ENCODE measurements at places on chromosomes 7 and 10.

- no peak for DNase-seq
Observed at GRCh38 chr7:41385996-41386395, 316.9 kb downstream of the INHBA start.

GRCh38 chr7:131255242-131255641 lies 72.4 kb upstream of the MKLN1 start:
- no peak for DNase-seq

DNA sequence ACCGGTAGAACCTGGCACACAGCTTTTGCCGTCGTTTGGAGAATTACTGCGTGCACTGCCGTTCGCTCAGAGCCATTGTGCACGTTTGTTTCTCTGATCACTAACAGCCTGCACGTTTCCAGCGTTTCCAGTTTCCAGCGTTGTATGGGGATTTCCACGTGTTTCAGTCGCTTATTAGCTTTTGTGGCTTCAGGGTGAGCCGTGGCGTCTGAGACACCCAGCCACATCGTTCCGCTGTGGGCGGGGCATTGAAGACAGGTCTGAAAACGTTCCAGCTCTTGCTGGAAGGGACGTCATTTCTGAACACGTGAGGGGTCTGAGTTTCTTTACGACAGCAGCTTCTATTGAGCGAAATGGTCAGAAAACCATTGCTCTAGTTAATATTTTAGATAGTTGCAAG lies 164.8 kb downstream of the DNAJB6 start:
- no peak for DNase-seq

GRCh38 chr7:82507365-82507975 lies 63.9 kb upstream of the CACNA2D1 start:
- no peak for DNase-seq

DNA sequence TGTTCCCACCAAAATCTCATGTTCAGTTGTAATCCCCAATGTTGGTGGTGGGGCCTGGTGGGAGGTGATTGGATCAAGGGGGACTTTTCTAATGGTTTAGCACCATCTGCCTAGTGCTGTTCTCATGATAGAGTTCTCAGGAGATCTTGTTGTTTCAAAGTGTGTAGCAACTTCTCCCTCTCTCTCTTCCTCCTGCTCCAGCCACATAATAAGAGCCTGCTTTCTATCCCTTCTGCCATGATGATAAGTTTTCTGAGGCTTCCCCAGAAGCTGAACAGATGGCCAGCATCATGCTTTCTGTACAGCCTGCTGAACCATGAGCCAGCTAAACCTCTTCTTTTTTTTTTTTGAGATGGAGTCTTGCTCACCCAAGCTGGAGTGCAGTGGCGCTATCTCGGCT lies 910.6 kb downstream of the KCNMA1 start:
- no peak for DNase-seq

- DNase-seq = no peak
Observed at GRCh38 chr10:63227207-63227895, 94.2 kb downstream of the NRBF2 start.

- DNase-seq = no peak
Observed at GRCh38 chr7:50584793-50585408, 19.7 kb upstream of the DDC start.

DNA sequence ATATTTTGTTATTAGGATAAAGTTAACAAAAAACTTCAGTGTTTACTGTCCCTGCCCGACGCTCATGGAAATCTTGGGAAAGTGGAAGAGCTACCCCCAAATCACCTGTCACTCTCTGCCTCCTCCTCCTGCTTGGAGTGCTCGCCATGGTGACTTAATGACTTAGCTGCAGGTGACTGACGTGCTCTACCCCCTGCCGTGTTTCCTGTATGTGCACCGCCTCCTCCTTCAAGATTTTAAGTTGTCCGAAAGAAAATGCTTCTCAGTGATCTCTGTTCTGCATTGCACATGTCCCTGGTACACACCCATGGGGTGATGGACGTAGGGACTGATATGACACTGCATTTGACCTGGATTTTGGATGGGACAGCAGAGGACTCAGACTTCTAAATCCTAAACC lies 338.8 kb upstream of the SHH start:
- DNase-seq = no peak

DNA sequence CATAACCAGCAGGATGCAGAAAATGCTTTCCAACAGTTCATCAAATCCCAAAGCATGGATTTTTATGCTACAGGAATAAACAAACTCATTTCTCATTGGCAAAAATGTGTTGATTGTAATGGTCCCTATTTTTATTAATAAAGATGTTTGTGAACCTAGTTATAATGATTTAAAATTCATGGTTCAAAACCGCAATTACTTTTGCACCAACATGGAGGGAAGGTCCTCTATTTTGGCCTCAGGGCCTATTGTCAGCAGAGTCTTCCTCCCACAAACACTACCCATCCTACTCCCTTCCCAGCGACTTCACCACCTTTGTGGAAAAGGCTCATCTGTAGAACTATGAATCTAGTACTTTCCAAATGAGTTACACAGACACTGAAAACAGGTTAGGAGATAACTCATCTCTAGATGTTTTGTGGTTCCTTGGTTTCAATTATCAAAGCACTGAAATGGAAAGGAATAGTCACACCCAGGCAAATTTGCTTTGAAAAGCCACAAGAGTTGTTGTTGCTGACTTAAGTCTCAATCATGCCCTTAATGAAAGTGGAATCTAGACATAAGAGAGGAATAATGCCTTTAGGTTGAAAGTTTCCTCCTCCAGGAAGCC lies 59.4 kb upstream of the FRMD4A start:
- DNase-seq = no peak

DNA sequence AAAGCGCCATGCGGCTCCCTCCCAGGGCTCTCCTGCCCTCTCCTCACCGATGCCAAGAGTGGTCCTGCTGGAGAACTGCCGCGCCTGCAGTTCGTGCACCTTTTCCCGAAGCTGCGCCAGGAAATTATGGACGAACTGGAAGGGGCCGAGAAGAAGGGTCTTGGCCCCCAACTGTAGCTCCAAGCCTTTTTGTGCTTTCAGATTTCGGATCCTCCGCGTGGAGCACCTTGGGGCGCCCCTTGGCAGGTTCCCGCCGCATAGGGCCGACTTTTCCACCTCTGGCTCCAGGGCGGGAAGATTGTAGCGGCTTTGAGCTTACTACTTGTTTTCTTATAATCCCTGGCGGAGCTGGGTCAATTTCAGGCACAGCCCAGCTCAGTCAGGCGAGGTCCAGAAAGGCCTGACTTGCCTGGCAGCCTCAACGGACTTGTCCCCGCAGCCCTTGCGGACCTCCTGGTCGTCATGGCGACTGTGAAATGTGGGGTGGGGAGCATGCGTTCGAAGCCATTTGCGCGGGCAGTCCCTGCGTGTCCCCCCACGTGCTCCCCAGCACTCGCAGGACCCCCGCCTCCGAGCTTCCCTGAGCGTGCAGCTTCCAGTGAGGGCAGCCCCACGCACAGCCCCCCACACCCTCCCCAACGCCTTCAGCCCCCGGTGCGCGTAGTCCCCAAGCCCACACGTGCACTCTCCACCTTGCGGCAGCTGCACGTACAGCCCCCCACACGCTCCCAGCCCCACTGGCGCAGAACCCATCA lies 129.9 kb downstream of the KBTBD2 start:
- no peak for DNase-seq

GRCh38 chr10:129601737-129602136 lies 134.7 kb downstream of the MGMT start:
- no peak for DNase-seq

GRCh38 chr7:11784769-11785536 lies 47.0 kb downstream of the THSD7A start:
- DNase-seq = no peak

- no peak for DNase-seq
Observed at GRCh38 chr10:22550732-22551131, 163.6 kb downstream of the PIP4K2A start.

- no peak for DNase-seq
Observed at GRCh38 chr10:63555330-63555729, 34.1 kb downstream of the REEP3 start.

DNA sequence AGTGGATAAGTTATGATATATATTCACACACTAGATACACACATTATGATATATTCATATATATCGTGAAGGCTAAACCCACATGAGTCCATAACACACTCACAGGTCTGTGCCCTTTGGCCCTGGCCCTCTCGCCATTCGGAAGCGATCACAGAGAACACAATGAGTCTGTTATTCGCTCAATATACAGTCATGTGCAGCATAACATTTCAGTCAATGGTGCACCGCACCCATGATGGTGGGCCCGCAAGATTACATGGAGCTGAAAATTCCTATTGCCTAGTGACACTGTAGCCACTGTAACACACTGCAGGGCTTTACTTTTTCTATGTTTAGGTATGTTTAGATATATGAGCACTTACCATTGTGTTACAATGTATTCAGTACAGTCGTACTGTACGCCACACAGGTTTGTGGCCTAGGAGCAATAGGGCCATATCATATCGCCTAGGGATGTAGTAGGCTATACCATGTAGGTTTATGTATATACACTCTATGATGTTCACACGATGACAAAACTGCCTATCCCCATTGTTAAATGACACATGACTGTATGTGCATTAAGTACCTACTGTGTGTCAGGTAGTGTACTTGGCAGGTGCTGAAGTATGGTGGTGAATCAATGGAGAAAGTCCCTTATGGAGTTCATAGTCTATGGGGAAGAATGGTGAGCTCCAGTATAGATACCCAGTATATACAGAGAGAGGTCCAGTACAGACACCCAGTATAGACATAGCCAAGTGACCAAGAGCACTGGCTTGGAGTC lies 198.8 kb upstream of the KLF14 start:
- no peak for DNase-seq

DNA sequence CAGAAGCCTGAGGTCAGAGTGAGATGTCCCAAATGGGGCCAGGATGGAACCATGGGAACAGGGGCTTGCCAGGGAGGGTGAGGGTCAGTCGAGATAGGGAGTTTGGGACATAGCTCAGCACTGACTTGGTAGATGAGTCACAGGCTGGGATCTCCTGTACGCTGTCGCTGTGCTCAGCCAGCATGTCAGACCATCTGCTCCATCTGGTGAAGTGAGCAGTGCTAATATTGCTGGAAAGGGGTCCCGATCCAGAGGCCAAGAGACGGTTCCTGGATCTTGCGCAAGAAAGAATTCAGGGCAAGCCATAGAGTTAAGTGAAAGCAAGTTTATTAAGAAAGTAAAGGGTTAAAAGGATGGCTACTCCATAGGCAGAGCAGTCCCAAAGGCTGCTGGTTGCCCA lies 505.6 kb downstream of the GALNT17 start:
- no peak for DNase-seq

DNA sequence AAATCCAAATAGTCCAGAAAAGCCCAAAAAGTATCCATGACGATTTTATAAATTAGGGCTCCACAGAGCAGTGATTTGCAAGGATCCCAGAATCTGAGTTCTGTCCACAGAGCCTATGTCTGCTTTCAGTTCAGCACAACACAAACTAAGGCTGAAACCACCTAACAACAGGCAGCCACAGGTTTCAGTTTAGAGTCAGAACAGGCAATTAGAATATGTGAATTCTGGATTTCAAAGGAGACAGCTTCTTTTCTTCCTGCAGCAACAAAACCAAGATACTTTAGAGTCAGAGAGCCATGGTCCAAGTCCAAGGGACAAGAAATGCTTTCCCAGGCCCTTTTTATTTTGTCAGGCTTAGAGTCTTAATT lies 23.6 kb downstream of the IFIT3 start:
- DNase-seq = no peak

GRCh38 chr10:132649651-132650360 lies 112.2 kb downstream of the INPP5A start:
- no peak for DNase-seq

DNA sequence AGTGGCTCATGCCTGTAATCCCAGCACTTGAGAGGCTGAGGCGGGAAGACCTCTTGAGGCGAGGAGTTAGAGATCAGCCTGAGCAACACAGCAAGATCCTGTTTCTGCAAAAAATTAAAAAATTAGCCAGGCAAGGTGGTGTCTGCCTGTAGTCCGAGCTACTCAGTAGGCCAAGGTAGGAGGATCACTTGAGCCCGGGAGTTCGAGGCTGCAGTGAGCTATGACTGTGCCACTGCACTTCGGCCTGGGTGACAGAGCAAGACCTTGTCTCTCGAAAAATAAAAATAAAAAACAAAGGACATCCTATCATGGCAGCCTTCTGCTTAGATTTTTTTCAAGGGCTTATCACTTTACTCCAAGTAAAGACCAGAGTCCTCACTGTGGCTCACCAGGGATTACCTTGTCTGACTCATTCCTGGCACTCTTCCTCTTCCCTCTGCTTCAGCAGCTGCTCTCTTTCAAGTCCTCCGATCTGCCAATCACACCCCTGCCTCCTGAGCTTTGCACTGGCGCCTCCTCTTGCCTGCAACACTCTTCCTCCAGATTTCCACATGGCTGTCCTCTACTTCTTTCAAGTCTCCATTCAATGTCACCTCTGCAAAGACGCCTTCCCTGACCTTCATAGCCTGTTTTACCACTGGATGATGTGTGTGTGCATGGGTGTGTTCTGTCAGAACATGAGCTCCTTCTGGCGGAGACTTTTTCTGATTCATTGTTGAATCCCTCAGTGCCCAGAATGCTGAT lies 7.7 kb downstream of the PRTFDC1 start:
- DNase-seq = no peak

DNA sequence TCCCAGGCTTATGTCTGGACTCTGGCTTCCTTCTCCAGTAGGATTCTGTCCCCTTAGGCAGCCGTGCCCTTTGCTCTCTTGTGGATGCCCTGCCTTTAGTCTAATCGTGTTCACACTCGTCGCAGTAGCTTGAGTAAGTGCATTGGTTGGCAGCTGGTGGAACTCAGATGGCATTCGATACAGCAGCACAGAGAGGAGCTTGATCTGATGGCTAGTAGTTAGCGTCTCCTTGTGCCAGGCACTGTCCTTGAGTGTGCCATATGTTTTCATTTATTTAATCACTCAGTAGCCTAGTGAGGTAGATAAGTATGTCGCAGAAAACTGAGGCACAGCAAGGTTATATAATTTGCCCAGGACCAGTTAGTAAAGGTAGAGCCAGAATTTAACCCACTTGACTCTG lies 18.2 kb upstream of the PARP12 start:
- DNase-seq = no peak

GRCh38 chr7:150715738-150716137 lies 675 bp upstream of the GIMAP1 start:
- DNase-seq = no peak

DNA sequence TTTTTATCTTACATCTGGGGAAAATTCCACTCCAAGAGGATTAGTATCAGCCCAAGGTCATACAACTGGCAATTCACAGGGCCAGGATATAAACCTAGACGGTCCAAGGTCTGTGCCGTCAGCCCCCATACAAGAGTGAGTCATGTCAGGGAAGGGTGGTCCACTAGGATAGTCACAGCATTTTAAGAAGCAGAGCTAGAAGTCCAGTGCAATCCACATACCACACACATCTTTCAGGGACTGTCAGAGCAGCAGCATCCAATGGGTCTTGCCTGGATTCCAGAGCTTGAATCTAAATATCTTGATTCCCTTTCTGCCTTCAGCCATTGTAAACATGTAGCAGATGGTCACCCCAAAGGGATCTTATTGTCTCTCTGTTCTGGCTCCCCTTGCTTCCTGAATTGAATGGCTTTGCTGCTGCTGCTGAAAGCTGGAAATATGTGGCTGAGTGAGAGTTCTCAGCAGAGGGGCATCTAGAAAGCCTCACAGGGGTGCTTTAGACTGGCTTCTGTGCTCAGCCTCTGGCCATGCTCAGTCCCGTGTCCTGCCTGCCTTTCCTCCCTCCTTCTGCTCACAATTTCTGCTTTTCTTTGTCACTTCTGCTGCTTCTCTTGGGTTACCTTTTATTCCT lies 9.9 kb upstream of the OR6V1 start:
- no peak for DNase-seq

GRCh38 chr10:90064295-90064694 lies 362.9 kb downstream of the KIF20B start:
- DNase-seq = no peak

GRCh38 chr7:94433224-94433623 lies 38.5 kb downstream of the COL1A2 start:
- no peak for DNase-seq

GRCh38 chr7:8435095-8435494 lies 1.7 kb downstream of the NXPH1 start:
- DNase-seq = no peak
